IMR-90 (cell line): ENCODE measurements at places on chromosomes 16 and 17. TPM values are rescaled to one million over a fixed set of nuclear protein-coding genes. Genes with fewer than 3 reads are reported as not detected.

GRCh38 chr17:751269-752001 is 629 bp downstream of the GEMIN4 start:
- DNase-seq = peak; percentile 45
- peak overlapping the region; percentile 56; the same call in 1 of the 2 replicates for H3K27ac ChIP-seq
- H3K4me3 ChIP-seq = peak overlapping the region; percentile 88
- H3K36me3 ChIP-seq = peaks cover 18% of the 10 kb centered on the region
- H3K4me1 ChIP-seq = peaks cover 10% of the 10 kb centered on the region

The GUCY2D gene
- 0.03 TPM in 1 of 2 replicates, not detected in the other for polyA plus RNA-seq

GRCh38 chr16:84087001-84087400 is 29.7 kb downstream of the MBTPS1 start:
- no peak overlapping the region for H3K4me3 ChIP-seq
- H3K27me3 ChIP-seq = no peaks in the 10 kb centered on the region
- H3K36me3 ChIP-seq = peaks cover 53% of the 10 kb centered on the region
- H3K27ac ChIP-seq = no peak overlapping the region

GRCh38 chr17:33266116-33266515 is 27.0 kb downstream of the ASIC2 start:
- peak overlapping the region; percentile 23 for H3K27ac ChIP-seq
- no peak overlapping the region for H3K4me3 ChIP-seq
- peaks cover 14% of the 10 kb centered on the region for H3K4me1 ChIP-seq
- H3K27me3 ChIP-seq = no peaks in the 10 kb centered on the region
- H3K36me3 ChIP-seq = no peaks in the 10 kb centered on the region

The MED13 gene
- polyA plus RNA-seq = 7.1 and 9.7 TPM in 2 replicates

DNA sequence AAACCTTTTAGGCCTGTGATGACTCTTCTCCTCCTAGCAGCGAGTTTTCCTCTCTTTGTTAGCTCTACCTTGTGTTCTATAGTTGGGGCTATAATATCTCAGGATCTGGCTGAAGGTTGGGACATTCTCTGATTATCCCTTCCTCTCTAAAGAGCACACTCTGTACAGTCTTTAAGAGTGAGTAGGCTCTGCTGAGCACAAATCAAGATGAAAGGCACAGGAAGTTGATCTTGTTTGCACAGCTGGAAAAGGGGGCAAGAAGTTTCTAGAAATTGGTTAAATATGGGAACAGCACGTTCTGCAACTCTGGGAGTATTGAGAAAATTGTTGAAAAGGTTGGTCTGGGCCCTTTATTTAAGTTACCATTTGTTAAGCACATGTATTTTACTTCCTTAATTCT is 240.9 kb downstream of the CDH11 start:
- H3K27me3 ChIP-seq = no peaks in the 10 kb centered on the region
- no peaks in the 10 kb centered on the region; the same call in 1 of the 2 replicates for H3K4me1 ChIP-seq
- H3K27ac ChIP-seq = no peak overlapping the region
